ENCODE measurements at places on chromosomes 1 and 21.

GRCh38 chr21:37061926-37062592, 10.8 kb downstream of the PIGP start:
- no peak overlapping the region for H3K4me3 ChIP-seq
- no peak overlapping the region for H3K27ac ChIP-seq
- H3K4me1 ChIP-seq = no peaks in the 10 kb centered on the region
- H3K36me3 ChIP-seq = no peaks in the 10 kb centered on the region
- no peaks in the 10 kb centered on the region for H3K27me3 ChIP-seq

- peaks cover 82% of the 10 kb centered on the region for H3K36me3 ChIP-seq
- no peaks in the 10 kb centered on the region for H3K27me3 ChIP-seq
- H3K4me3 ChIP-seq = no peak overlapping the region
- H3K4me1 ChIP-seq = peaks cover 48% of the 10 kb centered on the region
- no peak overlapping the region for H3K27ac ChIP-seq
Measured at GRCh38 chr1:35178874-35179380, 14.0 kb downstream of the SFPQ start.

DNA sequence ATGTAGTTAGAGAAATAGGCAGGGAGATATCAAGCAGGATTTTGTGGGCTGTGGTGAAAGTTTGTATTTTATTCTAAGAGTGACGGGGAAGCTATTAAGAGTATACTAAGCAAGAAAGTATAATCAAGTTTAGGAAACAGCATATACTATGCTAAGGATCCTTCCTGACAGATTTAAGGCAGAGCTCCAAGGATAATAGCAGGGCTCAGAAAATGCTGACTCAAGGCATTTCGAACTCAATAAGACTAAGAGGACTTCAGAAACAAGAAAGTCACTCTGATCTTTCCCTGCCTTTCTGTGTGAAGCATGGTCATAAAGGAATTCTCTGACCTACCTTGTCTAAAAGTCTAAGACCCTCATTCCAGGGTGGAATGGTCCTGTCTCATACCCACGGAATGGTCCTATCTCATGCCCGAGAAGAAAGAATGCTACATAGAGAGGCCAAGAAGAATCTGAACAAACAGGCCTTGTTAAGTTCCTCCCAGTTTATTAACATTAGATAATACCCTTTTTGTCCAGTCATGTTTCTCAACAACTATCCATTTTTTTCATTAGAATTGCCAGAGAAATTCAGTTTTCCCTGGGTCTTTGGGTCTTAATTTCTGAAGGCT, 59.1 kb downstream of the HFM1 start:
- no peaks in the 10 kb centered on the region for H3K36me3 ChIP-seq
- H3K27me3 ChIP-seq = peaks cover 21% of the 10 kb centered on the region
- no peak overlapping the region for H3K4me3 ChIP-seq
- H3K4me1 ChIP-seq = no peaks in the 10 kb centered on the region
- no peak overlapping the region for H3K27ac ChIP-seq
- DNase-seq = no peak

GRCh38 chr1:165490175-165490574, 45.2 kb upstream of the RXRG start:
- no peak for DNase-seq
- H3K27me3 ChIP-seq = peaks cover 13% of the 10 kb centered on the region
- H3K4me1 ChIP-seq = peaks cover 14% of the 10 kb centered on the region
- H3K36me3 ChIP-seq = no peaks in the 10 kb centered on the region
- no peak overlapping the region for H3K27ac ChIP-seq

DNA sequence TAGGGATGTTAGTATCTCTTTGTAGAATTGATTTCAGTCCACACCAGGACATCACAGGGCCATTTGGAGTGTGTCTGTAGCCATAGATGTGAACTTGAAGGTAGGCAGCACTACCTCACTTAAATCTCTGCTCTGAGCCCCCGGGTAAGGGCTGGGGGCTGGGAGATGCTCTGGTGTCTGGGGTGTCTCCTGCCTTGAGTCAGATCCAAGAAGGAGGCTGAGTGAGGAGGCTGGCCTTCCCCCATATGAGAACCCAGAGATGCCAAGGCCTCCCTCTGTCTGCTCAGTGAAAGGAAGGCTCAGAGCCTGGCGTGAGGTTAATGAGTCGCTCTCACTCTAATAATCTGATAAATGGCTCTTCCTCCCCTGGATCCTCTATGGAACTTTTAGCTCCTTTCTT, 161.6 kb downstream of the ACTL8 start:
- DNase-seq = no peak
- H3K27ac ChIP-seq = no peak overlapping the region
- no peaks in the 10 kb centered on the region for H3K36me3 ChIP-seq
- H3K4me3 ChIP-seq = no peak overlapping the region
- H3K27me3 ChIP-seq = peaks cover 4% of the 10 kb centered on the region

DNA sequence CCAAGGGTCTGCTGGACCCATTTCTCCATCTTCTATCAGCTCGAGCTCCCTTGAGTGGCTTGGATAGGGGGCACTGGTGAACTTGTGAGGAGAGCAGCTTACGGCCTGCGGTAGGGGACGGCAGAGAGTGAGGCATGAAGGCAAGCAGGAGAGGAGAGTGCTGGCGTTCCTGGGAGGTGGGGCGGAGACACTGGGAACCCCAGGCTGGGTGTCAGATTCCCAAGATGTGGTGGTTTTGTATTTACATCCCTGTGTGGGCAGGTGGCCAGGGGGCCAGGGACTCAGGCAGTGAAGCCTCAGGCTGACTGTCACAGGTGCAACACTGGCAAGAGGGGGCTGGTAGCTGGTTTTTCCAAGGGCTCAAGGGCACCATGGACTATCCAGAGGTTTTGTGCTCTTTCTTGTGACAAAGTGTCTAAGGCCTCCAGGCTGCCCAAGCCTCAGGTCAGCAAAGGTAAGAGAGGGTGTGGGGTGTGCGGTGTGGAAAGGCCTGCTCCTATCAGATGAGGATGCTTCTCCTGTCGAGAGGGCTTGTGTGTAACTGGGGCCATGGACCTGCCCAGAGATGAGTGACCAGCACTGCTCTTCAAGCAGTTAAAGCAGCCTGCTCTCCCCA, 45.1 kb upstream of the ROR1 start:
- H3K4me3 ChIP-seq = no peak overlapping the region
- H3K27me3 ChIP-seq = peaks cover 8% of the 10 kb centered on the region
- H3K27ac ChIP-seq = no peak overlapping the region
- no peak for DNase-seq

- H3K27ac ChIP-seq = no peak overlapping the region
- H3K4me3 ChIP-seq = no peak overlapping the region
- peaks cover 15% of the 10 kb centered on the region for H3K4me1 ChIP-seq
- DNase-seq = no peak
Measured at GRCh38 chr1:166488327-166488726, 321.5 kb upstream of the FAM78B start.

DNA sequence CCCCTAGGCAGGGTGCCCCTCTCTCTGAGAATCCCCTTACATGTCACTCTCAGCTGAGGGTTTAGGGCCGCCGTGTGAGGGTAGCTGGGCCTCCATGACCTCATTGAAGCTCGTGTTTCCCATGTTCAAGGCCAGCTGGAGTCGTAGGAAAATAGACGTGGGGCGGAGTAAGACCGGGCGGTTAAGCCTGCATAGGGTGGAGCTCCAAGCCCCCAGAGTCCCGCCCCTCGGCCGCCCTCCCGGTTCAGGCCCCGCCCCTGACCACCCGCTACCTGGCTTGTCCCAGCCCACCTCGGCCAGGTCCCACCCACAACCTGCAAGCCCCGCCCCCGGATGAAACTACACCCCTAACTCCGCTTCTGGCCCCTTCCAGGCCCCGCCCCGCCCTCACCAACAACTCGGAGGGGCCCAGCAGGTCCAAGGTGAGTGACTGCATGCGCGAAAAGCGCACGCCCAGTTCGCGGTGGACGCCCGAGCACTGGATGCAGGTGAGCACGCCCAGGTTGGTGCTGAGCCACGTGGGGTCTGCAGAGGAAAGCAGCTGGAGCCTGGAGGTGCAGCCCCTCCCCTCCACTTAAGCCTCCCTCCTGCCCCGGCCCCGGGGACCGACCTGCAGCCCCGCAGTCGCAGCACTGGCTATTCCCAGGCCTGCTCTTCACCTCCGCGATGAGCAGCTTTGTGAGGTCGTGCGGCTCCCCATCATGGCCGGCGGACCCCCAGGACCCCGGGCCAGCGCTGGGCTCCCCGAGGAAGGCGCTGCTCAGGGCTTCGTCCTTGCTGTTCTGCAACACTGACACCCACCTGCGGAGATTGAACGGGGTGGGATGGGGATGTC, 12.2 kb upstream of the TCEA3 start:
- peaks cover 11% of the 10 kb centered on the region for H3K27me3 ChIP-seq
- DNase-seq = no peak
- no peak overlapping the region for H3K27ac ChIP-seq
- no peaks in the 10 kb centered on the region for H3K36me3 ChIP-seq
- no peaks in the 10 kb centered on the region for H3K4me1 ChIP-seq

DNA sequence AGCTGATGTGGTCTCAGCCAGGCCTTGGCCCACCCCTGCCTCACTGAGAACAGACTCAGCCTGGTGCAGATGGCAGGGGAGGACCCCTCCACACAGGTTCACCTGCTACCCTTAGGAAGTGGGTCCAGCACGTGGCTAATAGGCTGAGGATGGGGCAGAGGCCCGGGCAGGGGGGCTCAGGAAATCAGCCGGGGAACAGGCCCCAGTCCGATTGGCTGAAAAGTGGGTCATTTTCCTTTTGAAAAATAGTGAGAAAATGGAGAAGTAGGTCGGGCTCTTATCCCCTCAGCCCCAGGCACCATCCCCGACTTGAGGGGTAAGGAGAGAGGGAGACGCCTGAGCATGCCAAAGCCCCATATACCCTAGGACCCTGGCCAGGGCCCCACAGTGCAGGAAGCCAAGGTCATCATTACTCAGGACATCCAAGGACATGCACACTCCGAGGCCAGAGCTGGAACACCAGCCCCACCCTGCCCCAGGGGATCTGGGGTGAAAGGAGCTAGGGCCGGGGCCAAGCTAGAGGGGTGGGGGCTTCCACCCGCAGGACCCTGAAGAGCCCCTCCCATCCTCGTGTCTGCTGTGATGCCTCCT, 11.0 kb downstream of the DLGAP3 start:
- H3K27ac ChIP-seq = no peak overlapping the region
- no peak overlapping the region for H3K4me3 ChIP-seq
- H3K4me1 ChIP-seq = no peaks in the 10 kb centered on the region
- H3K27me3 ChIP-seq = peaks cover 22% of the 10 kb centered on the region
- DNase-seq = no peak

GRCh38 chr1:30929135-30929889, 20.8 kb upstream of the SDC3 start:
- H3K36me3 ChIP-seq = peaks cover 14% of the 10 kb centered on the region
- peak; percentile 30 for DNase-seq
- no peak overlapping the region for H3K4me3 ChIP-seq
- no peaks in the 10 kb centered on the region for H3K4me1 ChIP-seq
- no peak overlapping the region for H3K27ac ChIP-seq

- no peak for DNase-seq
- peaks cover 5% of the 10 kb centered on the region for H3K27me3 ChIP-seq
- no peak overlapping the region for H3K4me3 ChIP-seq
- no peak overlapping the region for H3K27ac ChIP-seq
- H3K36me3 ChIP-seq = no peaks in the 10 kb centered on the region
Measured at GRCh38 chr1:36572142-36572715, 89.5 kb upstream of the CSF3R start.

- H3K4me3 ChIP-seq = peak overlapping the region; percentile 57
- peak overlapping the region; percentile 89 for H3K27ac ChIP-seq
- peaks cover 2% of the 10 kb centered on the region for H3K36me3 ChIP-seq
- no peak for DNase-seq
Measured at GRCh38 chr1:226827458-226827857, 43.0 kb upstream of the PSEN2 start.

- peaks cover 3% of the 10 kb centered on the region for H3K27me3 ChIP-seq
- DNase-seq = no peak
- no peaks in the 10 kb centered on the region for H3K36me3 ChIP-seq
- H3K27ac ChIP-seq = no peak overlapping the region
- H3K4me3 ChIP-seq = no peak overlapping the region
Measured at GRCh38 chr1:241770115-241770514, 77.9 kb upstream of the EXO1 start.

DNA sequence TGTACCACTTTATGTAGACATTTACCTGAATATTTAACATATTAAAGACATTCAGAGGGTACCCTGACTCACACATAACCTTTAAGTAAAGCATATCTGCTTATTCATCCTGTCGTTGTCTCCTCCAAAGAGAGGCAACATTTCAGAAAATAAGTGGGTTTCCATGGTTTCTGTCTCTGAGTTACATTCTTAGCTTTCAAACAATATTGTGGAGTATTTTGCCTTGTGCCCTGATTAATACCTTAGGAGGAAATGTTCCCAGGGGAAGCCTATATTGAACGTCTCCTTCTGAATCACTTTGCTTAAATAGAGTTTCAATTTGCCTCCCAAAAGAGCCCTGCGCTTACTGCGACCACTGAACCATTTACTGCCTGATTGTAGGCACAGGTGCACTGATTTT, 26.1 kb downstream of the PALMD start:
- H3K4me3 ChIP-seq = no peak overlapping the region
- no peaks in the 10 kb centered on the region for H3K27me3 ChIP-seq
- no peak for DNase-seq
- no peaks in the 10 kb centered on the region for H3K36me3 ChIP-seq
- no peaks in the 10 kb centered on the region for H3K4me1 ChIP-seq
- no peak overlapping the region for H3K27ac ChIP-seq

GRCh38 chr1:79074975-79075374, 68.4 kb upstream of the ADGRL4 start:
- DNase-seq = no peak
- H3K4me1 ChIP-seq = no peaks in the 10 kb centered on the region
- no peaks in the 10 kb centered on the region for H3K27me3 ChIP-seq
- H3K4me3 ChIP-seq = no peak overlapping the region
- no peaks in the 10 kb centered on the region for H3K36me3 ChIP-seq
- no peak overlapping the region for H3K27ac ChIP-seq

- peaks cover 14% of the 10 kb centered on the region for H3K27me3 ChIP-seq
- H3K27ac ChIP-seq = no peak overlapping the region
- no peak overlapping the region for H3K4me3 ChIP-seq
- no peaks in the 10 kb centered on the region for H3K4me1 ChIP-seq
Measured at GRCh38 chr1:20271498-20272400, 18.9 kb upstream of the VWA5B1 start.

DNA sequence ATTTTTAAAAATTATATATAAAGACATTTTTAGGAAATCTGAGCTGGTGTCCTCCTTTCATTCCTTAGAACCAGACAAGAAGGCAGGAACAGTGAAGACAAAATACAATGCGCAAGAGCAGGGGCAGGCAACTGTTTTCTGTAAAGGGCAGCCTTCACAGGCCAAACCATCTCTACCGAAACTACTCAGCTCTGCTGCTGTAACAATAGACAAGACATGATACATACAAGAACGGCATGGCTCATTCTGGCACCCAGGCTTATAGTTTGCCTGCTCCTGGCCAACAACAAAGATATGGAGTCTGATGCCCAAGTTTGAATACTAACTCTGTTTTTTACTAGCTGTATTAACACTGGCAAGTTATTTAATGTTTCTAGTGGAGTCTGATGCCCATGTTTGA, 232.0 kb downstream of the SMYD3 start:
- no peaks in the 10 kb centered on the region for H3K36me3 ChIP-seq
- no peaks in the 10 kb centered on the region for H3K27me3 ChIP-seq
- H3K27ac ChIP-seq = no peak overlapping the region
- no peaks in the 10 kb centered on the region for H3K4me1 ChIP-seq
- no peak overlapping the region for H3K4me3 ChIP-seq

- H3K4me1 ChIP-seq = no peaks in the 10 kb centered on the region
- H3K4me3 ChIP-seq = no peak overlapping the region
- peaks cover 38% of the 10 kb centered on the region for H3K36me3 ChIP-seq
Measured at GRCh38 chr21:42844411-42845113, 34.8 kb downstream of the WDR4 start.

- H3K27ac ChIP-seq = no peak overlapping the region
- peaks cover 19% of the 10 kb centered on the region for H3K4me1 ChIP-seq
- H3K36me3 ChIP-seq = peaks cover 11% of the 10 kb centered on the region
- H3K4me3 ChIP-seq = no peak overlapping the region
- DNase-seq = no peak
Measured at GRCh38 chr21:15775981-15776380, 46.2 kb downstream of the USP25 start.
